ENCODE measurements at places on chromosomes 16 and 17. TPM values are rescaled to one million over a fixed set of nuclear protein-coding genes. Genes with fewer than 3 reads are reported as not detected.

Gene CA4
- total RNA-seq: not detected

Gene KRT12
- not detected for total RNA-seq

Gene CIBAR2
- not detected for total RNA-seq

DNA sequence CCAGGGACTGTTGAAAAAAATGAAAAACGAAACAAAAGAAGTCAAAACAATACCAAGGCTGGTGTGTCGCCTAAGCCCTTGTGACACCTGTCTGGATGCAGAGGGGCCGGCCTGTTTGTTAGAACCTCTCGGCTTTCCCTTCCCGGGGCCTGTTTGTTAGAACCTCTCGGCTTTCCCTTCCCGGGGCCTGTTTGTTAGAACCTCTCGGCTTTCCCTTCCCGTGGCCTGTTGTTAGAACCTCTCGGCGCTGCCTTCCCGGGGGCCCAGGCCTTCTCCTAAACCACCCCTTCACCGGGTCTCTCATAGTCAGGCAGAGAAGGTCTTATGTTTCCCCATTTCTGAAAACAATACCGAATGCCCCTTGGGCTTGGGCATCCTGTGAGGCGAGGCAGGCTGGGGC is 180.0 kb downstream of the BANP start:
- no peak for DNase-seq

DNA sequence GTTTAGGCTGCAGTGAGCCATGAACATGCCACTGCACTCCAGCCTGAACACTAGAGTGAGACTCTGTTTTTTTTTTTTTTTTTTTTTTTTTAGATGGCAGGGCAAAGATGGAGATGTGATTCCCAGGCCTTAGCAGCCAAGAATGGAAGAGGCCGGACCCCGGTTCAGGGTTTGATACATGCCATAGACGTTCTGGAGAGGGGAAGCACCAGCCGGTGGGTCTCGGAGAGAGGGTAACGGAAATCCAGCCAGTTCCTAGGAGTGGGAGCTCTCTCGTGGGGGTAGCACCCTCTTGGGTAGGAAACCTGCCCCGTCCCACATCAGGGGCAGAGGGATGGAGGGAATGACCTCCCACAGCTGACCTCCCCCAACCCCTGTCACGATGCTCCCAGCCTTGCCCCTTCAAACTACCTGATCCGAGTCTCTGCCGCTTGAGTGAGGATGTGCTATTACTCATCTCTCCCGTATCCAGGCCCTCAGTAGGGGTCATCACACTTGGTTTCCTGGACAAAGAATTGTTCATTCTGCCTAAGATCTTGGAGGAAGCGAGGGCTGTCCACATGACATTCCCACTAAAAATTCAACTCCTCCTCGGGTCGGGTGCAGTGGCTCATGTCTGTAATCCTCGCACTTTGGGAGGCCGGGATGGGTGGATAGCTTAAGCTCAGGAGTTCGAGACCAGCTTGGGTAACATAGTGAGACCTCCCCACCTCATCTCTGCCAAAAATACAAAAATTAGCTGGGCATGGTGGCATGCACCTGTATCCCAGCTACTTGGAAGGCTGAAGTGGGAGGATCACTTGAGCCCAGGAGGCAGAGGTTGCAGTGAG is 47.3 kb downstream of the MIS12 start:
- DNase-seq: no peak
